ENCODE measurements at places on chromosomes 2 and 18.
A peak's percentile ranks its signal among the peaks of the same experiment; 100 is the strongest.

DNA sequence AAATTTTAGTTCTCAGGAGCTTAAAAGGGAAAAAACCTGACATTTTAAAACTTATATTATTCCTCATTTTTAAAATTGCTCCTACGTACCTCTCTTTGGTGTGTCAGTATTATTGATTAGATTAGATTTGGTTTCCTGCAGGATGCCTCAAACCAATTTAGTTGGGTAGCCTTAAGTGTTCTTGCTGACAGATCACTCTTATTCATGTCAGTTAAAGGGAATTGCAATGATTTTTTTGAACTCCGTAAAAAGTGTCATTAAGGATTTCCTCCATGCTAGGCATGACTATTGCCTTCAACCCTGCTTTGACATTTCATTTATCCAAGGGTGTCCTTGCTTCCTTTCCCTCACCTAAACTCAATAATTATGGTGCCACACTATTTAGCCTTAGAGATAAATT, 149.0 kb upstream of the CDH7 start:
- DNase-seq: no peak

- DNase-seq: peak; percentile 65
Observed at GRCh38 chr18:79182047-79182713, 113.0 kb downstream of the ATP9B start.

GRCh38 chr2:155035308-155035707, 336.8 kb downstream of the KCNJ3 start:
- DNase-seq: no peak

DNA sequence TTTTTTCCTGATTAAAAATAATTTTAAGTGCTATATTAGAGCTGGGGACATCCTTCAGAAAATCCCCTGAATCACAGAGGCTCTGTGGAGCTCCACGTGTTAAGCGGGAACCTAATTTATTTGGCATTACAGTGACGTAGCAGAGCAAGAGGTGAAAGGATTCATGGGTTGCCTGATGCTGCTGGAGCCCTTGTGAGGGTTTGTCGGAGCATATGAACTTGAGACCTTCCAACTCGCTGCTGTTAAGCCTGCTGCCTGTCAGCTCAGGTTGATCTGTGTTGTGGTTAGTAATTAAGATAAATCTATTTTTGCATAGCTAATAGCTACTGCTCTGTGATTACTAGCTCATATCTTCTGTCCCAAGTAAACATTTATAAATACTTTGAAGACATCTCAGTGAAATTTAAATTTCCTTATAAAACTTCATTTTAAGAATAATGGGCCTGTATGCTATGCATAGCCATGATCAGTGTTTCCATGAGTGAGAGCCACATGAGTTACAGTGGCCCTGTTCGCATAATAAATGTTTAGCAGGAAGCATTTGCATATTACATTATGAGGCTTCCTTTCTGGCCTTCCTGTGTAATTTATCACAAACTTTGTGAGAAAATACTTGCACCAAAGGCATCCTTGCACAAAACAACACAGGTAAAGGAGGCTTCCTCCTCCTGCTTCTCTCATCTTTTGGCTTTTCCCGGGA, 438.9 kb downstream of the PTPRM start:
- no peak for DNase-seq

- DNase-seq: no peak
Observed at GRCh38 chr2:181142514-181142913, 162.1 kb downstream of the UBE2E3 start.

GRCh38 chr2:102025016-102025501, 33.3 kb downstream of the IL1R2 start:
- no peak for DNase-seq

DNA sequence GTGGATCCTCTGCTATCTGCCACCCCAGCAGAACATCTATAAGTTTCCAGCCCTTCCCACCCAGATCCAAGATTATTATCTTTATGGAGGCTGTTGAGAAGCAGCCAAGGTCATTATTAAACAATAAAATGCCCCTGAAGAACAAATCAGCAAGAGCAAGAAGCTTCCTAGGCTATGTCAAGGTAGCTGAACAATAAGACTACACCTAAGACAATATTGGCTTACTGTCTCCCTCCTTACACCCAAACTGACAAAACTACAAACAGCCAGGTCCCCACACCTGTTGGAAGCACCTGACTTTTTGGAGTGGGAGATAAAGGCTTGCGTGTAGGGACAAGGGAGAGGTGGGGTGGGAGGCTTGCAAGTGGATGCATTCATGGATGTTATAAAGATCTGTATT, 128.5 kb downstream of the SPTBN1 start:
- no peak for DNase-seq

- DNase-seq: no peak
Observed at GRCh38 chr18:56853961-56854360, 202.8 kb downstream of the WDR7 start.

- no peak for DNase-seq
Observed at GRCh38 chr2:241096979-241097378, 5.1 kb downstream of the MTERF4 start.

DNA sequence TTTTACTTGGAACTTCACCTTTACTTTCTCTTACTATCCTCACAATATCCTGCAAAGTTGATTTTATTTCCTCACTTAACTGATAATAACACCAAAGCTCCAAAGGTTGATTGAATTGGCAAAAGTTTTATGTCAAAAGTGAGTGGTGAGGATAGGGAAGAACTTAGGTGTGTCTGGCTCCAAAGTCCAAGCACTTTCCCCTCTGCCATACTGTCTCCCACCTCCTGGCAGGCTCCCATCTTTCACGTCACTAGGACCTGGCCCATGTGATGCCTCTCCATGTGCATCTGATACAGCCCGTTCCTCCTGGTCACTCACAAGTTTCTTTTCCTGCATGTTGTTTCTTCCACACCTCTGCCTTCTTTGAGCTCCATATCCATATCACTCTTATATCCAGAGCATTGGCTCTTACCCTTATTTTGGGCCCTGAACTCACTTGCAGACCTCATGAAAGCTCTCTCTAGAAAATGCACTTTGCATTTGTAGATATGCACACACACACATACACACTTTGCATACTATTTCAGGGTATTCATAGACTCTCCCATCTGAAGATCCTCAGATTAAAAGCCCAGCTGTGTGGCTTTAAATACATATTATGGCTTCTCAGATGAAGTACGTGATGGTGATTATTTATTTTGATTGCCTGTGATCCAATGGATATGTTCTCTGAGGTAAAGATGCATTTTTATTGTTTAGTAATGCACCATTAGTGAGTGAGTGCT, 12.3 kb downstream of the MEP1B start:
- DNase-seq: no peak

DNA sequence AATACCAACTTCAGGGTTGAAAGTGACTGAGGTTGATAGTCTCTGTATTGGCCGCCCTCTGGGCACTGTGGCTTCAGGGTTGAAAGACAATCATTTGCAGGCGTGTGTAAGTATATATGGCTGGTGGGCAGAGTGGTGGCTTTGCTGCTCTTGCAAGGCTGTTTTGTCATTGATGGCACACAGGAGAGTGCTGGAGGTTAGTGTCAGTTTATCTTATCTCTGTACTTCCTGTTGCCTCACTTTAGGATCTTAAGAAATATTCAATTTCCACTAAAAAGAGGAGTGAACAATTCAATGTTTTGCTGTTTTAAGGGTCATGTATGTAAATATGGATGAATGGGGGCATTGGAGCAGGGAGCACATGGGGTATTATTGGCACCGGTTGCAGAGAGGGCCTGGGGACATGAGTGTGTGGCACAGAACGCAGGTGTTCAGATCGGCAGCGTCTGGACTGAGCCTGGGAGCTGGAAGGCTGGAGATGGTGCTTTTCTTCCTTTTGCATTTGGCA, 51.5 kb downstream of the NCK2 start:
- no peak for DNase-seq

GRCh38 chr2:63477686-63478085, 110.6 kb downstream of the WDPCP start:
- no peak for DNase-seq

DNA sequence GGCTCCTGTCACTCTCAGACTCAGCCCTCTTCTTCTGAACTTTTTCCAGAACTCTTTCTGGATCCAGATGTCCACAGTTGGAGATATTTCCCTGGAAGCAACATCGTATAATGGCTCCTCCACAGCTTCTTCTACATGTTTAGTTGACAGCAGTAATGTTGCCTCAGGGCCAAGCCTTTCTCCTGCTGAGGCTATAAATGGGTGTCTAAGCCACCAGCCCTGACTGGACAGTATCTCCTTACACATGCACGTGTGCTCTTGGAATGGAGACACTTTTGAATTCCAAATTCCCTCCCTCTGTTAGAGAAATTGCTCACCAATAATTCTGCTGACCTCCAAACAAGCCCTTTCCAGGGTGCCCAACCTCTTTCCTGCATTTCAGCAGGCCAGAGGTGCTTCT, 156.2 kb upstream of the PIK3C3 start:
- DNase-seq: no peak

DNA sequence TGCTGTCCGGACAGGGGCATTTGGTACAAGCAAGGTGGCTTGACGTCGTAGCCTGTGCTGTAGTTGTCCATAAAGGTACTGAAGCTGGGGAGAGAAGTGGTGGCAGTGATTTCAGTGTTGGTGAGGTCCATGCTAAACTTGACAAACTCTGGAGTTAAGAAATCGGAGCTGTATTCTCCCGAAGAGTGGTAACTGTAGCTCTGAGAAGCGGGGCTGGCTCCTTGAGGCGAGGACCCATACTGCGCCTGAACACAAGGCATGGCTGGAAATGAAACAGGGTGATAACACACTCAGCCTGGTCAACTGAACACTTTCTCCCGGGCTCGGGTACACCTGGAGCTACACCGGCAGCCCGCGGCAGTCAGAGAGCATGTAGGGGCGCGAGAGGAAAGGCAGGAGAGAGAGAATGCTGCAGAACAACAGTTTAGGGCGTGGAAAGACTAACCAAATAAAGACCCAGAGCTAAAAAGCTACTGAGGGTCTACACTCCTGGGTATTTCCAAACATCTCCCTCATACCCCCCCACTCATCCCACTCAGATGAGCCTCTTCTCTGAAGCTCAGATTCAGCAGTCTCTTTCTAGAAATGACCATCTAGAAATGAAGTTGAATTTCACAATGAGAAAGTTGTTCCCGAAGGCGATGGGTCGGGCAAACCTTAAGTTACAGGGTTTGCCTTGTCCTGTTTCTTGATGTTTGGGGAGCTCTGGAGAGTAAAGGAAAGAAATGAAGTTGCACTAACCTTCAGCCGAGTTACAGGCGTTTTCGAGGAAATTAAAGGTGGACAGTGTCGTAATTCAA, 2.4 kb downstream of the NR4A2 start:
- no peak for DNase-seq

- no peak for DNase-seq
Observed at GRCh38 chr2:45273412-45274249, 264.4 kb upstream of the SIX2 start.

DNA sequence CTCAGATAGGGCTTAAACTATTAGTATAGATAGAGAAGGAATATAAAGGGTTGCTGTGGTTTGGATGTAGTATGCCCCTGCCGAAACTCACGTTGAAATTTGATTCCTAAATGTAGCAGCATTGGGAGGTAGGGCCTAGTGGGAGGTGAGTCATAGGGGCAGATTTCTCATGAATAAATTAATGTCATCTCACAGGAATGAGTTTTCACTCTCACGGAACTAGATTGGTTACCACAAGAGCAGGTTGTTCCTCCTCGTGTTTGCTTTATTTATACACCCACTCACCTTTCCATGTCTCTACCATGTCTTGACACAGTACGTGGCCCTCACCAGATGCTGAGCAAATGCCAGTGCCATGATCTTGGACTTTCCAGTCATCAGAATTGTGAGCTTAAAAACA, 218.2 kb downstream of the RBM43 start:
- no peak for DNase-seq

- DNase-seq: no peak
Observed at GRCh38 chr2:121596221-121597080, 52.8 kb downstream of the CLASP1 start.

DNA sequence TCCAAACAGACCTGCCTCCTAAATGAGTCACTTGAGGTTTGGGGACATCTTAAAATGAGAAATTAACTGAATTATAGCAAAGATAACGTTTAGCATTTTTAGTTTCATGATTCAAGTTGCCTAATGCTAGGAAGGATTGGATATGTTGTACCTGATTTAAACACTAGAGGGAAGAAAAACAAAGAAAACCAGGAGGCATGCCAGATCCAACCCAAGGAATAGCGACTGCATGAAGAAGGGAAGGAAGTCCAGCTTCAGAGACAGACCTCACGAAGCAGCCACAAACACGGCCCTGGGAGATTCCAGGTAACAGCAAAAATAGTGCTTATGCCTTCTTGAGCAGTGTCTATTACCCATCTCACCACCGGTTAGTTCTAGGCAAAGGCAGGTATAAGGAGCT, 499.9 kb upstream of the SPHKAP start:
- DNase-seq: no peak
